ENCODE measurements at places on chromosomes 12 and 14.

DNA sequence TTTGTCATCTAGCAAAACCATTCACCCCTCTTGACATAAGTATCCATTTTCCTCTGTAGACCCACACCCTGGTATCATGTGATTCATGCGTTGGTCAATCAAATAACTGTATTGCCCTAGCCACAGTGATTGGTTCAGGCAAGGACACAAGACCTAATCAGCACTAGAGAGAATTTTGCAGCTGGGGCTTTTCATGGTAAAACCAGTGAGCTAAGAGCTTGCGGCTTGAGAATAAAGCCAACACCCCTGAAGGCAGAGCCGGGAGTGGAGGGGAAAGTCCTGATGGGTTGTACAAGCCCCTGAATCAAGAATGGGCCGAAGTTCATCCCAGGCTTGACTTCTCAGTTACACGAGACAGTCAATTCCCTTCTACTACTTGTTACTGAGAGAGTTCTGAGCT is 33.2 kb upstream of the LTBP2 start:
- DNase-seq = no peak

DNA sequence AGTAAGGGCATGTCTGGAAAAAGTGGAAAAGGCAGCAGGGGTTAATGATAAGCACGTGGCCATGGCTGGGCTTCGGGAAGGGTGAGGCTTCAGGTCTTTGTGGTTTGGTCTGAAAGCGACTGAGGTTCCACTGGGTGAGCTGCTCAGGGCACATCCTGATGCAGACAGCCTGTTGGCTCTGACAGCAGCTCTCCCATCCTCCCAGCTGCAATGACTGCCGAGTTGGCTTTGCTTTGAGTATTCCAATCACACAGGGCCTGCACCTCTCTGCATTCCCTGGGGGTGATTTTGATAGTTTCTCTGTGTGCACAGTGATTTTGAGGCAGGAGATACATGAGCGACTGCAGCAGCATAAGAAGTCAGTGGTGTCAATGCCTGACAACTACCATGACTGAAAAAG is 390.7 kb downstream of the APAF1 start:
- DNase-seq = no peak

DNA sequence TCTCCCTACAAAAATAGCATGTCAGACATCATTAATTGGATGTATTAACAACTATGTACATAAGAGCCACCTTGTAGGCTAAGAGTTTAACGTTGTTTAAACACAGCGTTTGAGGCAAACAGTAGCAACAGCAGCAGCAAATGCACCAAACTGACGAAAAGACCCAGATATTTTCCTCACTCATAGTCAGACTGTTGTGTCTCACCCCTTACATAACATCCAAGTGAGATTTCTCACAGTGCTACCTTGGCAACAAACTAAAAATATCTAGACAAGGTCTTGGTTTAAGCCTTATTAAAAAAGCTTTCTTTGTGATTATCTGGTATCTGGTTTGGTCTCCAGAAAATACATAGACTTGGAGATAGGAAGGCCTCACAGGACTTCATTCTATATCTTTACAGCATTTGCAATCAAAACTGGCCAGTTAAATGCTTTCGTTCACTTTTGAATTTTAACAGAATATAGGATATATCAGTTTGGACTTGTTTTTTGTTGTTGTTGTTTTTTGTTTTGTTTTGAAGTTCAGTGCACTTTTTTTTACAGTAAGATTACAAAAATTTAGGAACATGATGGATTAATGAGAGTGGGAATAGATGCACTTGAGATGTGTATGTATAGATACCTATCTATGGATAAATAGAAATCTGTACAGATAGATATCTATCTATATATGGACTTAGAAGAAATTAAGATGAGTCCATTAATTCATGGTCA is 4.1 kb downstream of the BHLHE41 start:
- DNase-seq = no peak

DNA sequence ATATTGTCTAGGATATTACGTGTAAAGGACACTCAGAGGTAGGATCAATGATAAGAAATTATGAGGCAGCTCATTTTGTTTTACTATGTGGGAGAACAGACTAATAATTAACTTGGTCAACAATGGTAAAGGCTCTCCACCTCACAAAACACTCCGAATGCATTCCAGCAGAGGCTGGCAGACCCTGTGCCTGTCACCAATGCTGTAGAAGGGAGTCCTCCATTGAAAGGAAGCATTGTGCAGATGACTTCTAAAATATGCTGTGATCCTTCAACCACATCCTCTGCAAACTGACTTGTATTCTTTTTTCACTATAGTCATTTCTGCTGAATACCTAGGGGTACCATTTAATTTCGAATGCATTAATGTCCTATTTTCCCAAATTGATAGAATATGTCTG is 119.6 kb upstream of the EEA1 start:
- DNase-seq = no peak

GRCh38 chr14:75340921-75341320 is 62.3 kb downstream of the FOS start:
- no peak for DNase-seq

GRCh38 chr14:68580671-68581070 is 212.2 kb downstream of the ZFP36L1 start:
- no peak for DNase-seq

DNA sequence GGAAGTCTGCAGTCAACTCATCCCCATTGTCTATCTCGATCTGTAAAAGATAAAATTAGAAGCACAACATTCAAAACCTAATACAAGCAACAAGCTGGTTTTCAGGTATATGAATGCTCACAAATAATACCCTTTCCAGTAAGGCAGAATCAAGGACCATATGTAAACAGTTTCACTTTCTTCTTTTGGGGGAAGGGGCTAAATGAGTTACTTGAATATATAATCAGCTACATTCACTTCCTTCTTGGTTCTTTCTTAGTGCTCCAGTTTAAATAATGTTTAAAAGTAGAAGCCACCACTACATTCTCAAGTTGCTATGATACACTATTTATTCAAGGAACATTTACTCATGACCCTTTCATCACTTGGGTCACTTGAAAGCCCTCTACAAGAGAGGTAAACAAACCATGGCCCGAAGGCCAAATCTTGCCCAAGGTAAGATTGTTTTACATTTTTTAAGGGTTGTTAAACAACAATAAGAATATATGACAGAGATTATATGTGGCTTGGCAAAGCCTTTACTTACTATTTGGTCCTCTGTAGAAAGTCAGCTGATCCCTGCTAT is 10.3 kb downstream of the TWF1 start:
- no peak for DNase-seq

GRCh38 chr12:103877934-103878510 is 37.0 kb upstream of the NT5DC3 start:
- peak; percentile 78 for DNase-seq

- no peak for DNase-seq
Observed at GRCh38 chr14:103654619-103655018, 25.6 kb downstream of the KLC1 start.

DNA sequence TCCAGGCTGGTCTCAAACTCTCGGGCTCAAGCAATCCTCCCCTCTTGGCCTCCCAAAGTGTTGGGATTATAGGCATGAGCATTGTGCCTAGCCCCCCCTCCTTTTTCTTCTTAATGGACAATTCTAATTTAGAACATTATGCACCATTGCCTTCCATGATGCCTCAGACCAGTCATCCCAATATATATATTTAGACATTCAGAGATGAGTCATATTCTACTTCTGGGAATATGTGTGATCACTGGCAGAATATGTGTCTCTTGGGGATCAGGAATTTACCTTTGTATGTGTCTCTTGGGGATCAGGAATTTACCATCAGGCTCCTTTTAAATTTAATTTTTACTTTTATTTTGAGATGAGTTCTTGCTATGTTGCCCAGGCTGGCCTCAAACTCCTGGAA is 7.5 kb upstream of the CCDC177 start:
- DNase-seq = no peak

DNA sequence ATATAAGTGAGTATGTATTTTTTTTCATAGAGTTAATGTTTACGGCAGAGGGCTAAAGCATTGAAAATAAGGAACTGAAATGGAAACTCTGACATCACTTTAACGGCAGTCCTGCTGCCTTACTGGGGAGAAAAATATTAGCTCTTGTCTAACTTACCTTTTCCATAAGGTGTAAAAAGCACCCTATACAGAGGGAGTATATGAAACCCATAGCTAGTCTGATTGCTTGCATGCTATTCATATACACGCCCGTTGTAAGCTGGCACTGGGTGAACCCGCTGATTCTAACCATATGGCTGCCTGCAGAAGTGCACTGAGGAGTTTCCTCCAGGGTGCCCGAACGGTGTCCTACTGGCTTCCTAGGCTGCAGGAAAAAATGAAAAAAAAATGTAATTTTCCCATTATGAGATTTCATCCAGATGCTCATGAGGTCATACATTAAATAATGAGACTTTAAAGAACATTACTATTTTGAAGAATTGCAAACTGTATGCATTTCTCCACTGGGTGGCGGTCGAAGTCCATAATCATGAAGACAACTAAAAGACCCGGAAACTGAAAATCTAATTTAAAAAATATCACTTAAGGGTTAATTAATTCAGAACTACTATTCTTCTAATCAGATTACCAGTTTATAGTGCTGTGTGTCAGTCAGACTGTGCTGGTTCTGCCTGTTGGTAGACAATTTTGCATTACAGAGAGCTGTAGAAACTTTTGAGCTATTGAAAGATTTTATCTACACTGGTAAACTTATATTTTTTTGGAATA is 144.7 kb downstream of the ALX1 start:
- DNase-seq = peak; percentile 16

GRCh38 chr12:57166971-57167371 is 19.6 kb upstream of the LRP1-AS start:
- DNase-seq = peak; percentile 34

DNA sequence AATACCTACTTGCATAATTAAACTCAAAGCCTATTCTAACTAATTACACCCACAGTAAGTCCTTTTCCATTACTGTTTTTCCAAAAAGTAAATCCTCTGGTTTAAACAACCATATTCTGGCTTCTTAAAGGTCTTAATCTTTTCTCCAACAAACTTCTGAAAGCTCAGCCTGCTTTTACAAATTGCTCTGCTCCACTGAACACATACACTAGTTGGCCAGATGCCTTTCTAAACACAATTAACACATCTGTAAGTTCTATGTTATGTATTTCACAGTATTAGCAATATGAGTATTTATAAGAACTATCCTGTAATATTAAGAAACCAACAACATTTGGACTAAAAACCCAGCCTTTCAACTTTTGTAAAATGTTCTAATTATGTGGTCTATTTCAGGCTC is 30.1 kb downstream of the PTPRB start:
- DNase-seq = no peak

- DNase-seq = peak; percentile 35
Observed at GRCh38 chr14:76456200-76456599, 80.3 kb downstream of the ESRRB start.

DNA sequence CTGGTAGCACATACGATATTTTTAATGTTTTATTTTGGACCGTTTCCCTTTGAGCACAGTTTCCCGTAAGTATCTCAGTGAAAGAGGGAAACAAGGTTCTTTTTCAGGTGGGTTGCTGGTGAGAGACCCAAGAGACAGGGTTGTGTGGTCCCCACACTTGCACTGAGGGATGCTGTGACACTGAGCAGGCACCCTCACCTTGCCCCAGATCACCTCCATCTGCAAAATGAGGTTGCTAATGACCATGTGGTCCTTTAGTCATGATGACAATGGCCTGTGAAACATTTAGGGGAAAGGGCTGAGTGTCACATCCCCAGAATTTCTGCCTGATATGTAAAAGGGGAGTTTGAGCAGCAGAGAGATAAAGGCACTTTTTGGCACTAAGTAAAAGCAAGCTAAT is 4.3 kb downstream of the CCND2 start:
- DNase-seq = no peak

All from activated CD4-positive, alpha-beta T cell treated with anti-CD3 and anti-CD28 coated beads, Interleukin-2, Interleukin-4, amounts not matched to agents 100 ng/mL and 50 ng/mL, durations not matched to agents 16 hours and 8 hours (primary cell).